ENCODE measurements at places on chromosomes 6 and 20.

- no peak for DNase-seq
These were observed 29.8 kb downstream of the SYNJ2 start for GRCh38 chr6:158011478-158011920.

DNA sequence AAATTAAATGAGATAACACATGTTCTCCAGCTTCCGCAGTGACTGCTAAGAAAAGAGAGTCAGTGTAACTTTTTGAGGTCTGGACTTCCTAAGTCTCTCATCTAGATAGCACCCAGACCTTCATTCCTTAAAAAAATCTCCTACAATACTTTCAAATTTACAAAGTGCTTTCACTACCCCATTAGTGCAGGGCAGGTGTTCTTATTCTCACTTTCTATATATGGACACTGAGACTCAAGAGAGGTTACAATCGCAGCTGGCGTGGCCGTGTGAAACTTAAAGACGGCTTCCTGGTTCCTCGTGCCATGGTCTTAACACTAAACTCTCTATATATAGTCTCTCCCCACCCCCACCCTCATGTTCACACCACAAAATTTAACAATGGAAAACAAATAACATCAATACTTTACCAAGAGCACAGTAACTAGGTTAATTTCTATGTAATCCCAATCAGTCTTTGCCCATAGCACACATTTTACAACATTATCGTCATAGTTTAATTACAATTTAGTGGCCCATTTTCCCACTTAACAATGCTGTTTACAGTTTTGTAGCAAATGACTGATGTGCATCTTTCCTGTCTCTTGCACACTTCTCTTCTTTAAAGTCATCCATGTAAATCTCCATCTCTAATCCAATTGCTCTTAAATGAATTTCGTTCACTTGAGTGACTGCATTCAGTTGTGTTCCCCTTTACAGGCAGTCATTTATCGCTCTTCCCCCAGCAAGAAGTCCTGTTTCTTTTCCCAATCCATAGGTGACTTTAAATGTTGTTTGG is 78.8 kb upstream of the ARID1B start:
- no peak for DNase-seq

DNA sequence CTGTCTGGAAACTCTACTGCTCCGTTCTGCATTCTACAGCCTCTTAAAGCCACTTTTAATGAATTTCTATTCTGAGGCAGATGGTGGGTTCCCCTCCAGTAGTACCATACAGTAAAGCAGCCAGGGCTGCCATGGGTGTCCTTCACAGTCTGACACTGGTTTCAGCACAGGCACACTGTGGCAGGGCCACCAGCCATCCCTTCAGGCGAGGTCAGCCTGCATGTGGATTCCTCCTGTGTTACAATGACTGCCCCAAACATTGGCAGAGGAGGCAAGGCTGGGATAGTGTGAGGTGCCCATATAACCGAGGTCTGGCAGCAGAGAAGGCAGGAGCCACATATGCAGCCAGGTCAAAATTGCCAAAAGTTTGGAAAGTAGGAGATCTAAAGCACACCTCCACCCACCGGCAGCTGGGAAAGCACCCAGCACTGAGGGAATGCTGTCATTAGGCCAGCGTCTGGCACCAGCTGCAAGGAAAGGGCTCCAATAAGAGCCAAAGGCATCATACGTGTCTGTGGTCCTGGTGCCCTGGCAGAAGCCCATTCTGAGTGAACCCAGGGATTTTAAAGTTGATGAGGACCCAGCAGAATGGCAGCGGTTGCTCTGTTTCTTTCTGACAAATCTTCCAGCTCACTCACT is 24.0 kb downstream of the STK35 start:
- no peak for DNase-seq

GRCh38 chr6:116695401-116695800 is 14.4 kb downstream of the KPNA5 start:
- no peak for DNase-seq

DNA sequence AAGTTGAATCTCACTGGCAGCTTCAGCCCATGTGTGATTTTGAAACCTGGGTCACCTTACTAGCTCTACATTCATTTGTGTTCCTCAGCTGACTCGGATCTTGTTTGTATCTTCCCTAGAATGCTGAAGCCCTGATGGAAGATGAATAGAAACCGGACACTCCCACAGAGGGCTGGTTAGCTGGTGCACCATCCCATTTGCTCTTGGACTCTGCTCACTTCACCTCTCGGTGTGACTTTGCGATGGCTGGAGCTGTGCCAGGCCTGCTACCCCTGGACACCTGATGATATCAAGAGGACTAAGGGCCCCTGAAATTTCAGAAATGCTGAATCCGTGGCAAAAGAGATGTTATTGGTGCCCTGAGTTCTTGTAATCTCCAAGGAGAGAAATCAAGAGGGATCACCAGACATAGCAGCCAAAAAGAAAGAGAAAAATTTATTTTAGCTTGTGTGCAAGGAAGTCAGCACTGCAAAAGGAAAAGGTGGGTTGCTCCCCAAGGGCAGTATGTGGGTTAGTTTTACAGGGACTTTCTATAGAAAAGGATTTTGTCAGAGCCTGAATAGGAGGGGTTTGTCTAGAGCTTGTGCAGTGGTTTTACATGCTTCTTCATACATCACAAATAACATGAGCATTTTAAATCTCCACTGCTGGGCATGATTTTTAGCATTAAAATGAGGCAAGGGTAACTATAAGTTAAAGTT is 426.3 kb upstream of the NOX3 start:
- no peak for DNase-seq

DNA sequence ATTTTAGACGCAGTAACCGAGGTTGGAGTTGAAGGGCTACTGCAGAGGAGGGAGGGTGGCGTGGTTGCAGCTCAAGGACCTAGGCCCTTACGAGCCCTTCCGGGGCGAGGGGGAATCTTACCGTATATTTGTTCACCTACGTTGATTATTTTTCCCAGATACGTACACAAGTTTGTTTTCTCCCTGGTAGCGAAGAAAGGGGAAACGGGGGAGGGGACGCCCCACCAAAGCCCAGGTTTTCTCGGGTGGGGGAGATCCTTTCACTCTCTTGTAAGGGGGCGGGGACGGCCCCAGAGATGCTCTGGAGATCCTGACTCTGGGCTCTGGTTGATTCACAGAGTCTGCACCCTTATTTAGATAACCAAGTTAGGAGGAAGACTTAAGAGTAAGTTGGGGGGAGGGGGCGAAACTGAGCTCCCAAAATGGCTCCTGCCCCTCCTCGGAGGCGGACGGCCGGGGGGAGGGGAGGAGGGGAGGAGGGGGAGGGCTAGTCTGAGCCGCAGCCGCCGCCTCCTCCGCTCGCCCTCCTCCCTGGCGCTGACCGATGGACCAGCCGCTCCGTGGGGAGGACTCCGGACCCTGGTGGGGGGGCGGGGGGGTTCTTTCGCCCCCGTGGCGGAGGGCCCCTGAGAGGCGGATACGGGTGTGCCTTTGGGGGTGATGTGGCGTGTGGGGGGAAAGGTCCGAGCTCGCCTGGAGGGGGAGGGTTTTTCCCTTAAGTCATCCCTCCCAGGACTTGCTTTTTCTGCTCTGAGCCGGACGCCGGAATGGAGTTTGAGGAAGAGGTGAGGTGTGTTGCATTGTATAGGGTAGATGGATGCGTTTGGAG is 2.2 kb downstream of the BRD2 start:
- peak; percentile 75 for DNase-seq

- DNase-seq: no peak
These were observed 67.9 kb downstream of the PSMB1 start for GRCh38 chr6:170485159-170485558.

All from NCI-H1105 (cell line).